ENCODE measurements at places on chromosomes 12 and 14. TPM values are rescaled to one million over a fixed set of nuclear protein-coding genes. Genes with fewer than 3 reads are reported as not detected.

ANKRD33 gene
- 0.09 TPM for total RNA-seq

GRIP1 gene
- 0.09 TPM for total RNA-seq

KRT78 gene
- total RNA-seq: not detected

LIN7A gene
- 0.18 TPM for total RNA-seq

RND1 gene
- total RNA-seq: 1.5 TPM

TSPAN19 gene
- not detected for total RNA-seq

SYT10 gene
- total RNA-seq: not detected

WNT5B gene
- total RNA-seq: 0.27 TPM

GLT1D1 gene
- not detected for total RNA-seq
